ENCODE measurements at places on chromosomes 4 and X.

DNA sequence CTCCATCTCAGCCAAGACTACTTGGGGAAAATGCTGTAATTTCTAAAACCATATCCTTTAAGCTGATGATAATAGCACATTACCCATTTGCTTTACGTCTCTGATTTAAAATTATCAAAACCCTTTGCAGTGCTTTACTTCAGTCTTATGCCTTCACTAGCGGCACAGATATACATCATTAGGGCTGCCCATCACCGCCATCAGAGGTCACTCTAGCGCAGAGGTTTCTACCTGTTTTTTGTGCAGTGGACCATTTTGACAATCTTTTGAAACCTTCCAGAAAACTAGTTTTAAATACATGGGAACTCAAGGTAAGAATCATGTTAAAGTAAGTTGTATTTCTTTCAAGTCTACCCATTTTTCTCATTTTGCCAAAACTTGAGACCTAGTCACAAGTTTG is 592.5 kb downstream of the PPARGC1A start:
- no peak for DNase-seq

DNA sequence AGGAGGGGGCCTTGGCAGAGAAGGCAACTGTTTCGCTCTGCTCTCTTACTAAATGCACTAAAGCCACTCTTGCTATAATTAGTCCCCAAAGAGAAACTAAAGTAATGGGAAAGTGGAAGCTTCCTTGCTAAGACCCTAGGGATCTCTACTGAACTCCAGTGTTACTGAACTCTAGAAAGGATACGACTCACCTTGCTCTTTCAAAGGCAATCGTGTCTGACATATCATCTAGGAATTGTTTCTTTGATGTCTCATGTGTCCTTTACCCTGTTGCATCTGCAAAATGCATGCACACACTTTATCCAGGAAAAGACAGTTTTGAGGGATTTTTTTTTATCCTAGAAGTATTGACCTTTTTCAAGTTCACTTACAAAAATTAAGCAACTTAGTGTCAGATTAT is 148.1 kb upstream of the FAM9B start:
- no peak for DNase-seq

- no peak for DNase-seq
These were observed 1056.0 kb downstream of the STIM2 start for GRCh38 chr4:27916452-27917184.

GRCh38 chr4:89590128-89590527 is 246.8 kb downstream of the SNCA start:
- DNase-seq: peak; percentile 20

GRCh38 chr4:100839712-100840111 is 321.9 kb upstream of the EMCN start:
- no peak for DNase-seq

GRCh38 chrX:133574716-133575115 is 159.4 kb upstream of the GPC4 start:
- no peak for DNase-seq

GRCh38 chr4:44623676-44624075 is 27.7 kb downstream of the YIPF7 start:
- no peak for DNase-seq

DNA sequence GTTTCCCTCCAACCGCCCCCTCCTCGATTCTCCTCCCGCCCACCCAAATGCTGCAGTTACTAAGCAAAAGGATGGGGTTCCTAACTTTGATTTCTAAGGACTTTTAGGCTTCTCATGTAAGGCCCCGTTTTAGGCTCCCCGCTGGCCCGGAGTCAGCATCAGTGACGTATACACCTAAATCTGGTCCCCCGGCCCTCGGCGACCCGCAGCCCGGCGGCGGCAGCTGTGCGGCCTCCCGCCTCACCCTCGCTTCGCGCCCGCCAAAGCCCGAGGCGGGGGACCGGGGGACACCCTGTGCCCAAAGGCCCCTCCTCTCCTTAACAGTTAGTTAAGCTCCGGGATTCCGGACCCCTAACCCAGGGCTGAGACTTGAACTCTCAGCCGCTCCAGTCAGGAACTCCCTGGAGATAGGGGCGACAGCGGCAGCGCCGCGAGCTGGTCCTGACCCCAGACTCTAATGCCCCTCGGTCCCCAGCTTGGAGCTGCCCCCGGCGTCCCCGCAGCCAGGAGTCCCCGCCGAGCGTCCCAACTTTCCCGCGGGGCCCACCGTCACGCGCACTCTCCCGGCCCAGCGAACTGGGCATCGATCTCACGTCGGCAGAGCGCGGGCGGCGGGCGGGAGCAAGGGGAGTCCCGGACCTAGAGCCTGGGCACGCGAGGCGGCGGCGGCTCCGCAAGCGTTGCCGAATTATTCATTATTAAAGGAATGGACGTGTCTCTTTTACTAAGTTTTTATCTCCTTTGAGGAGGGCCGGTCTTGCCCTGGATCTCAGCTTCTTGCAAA is 1.5 kb upstream of the NR3C2 start:
- DNase-seq: peak; percentile 47

GRCh38 chr4:139958739-139959098 is 195.3 kb downstream of the MAML3 start:
- DNase-seq: peak; percentile 82

- no peak for DNase-seq
These were observed 81.4 kb downstream of the RBM47 start for GRCh38 chr4:40548256-40548655.

- no peak for DNase-seq
These were observed 27.1 kb upstream of the HGFAC start for GRCh38 chr4:3414421-3415279.

DNA sequence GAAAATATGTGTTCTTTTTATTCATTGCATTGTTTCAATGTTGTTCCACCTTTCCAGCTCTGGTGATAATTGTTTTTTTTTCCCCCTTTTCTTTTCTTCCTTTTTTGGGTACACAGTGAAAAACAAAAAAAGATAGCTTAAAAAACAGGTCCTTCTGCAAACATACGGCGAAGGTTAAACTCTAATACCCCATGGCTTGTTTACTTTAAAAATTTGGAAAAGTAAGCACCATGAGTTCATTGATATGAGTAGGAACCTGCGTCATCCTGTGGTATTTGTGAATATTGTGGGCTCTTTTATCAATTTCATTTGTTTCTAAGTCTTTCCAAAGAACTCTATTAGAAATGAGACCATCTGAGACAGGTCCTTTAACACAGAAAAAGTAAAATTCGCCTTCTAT is 123.5 kb downstream of the CHRNA9 start:
- DNase-seq: no peak

DNA sequence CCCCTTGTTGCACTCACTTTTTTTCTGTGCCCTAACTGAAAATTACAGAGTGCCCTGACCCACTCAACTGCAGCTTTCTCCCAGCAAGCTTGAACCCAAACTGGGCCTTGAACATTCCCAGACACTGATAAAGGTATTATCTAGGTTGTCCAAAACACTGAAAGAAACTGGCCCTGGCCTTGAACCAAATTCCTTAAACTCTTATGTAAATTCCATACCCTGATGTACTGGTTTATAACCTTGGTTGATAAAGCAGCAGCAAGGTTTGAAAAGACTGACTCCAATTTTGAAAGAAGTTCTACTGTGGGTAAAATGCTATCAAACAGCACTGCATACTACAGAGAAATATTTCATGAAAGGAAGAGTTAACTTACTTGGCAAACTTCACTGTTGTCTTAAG is 125.6 kb downstream of the PHF8 start:
- no peak for DNase-seq

DNA sequence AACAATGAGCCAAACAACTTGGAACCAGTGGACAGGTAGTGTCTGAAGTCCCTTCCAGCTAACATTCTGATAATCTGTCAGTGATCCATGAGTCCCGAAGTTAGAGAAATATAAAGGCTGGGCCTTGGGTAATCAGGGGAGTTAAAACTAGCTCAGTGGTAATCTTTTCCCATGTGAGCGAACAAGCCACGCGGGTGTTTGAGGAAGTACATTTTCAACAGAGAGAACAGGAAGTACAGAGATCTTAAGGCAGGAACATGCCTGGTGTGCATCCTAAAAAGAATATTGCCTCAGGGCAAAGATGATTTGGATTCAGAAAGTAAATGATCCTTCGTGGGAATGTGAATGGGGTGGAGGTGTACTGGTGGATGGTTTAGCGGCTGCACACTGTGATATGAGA is 42.9 kb downstream of the FNIP2 start:
- peak; percentile 78 for DNase-seq

DNA sequence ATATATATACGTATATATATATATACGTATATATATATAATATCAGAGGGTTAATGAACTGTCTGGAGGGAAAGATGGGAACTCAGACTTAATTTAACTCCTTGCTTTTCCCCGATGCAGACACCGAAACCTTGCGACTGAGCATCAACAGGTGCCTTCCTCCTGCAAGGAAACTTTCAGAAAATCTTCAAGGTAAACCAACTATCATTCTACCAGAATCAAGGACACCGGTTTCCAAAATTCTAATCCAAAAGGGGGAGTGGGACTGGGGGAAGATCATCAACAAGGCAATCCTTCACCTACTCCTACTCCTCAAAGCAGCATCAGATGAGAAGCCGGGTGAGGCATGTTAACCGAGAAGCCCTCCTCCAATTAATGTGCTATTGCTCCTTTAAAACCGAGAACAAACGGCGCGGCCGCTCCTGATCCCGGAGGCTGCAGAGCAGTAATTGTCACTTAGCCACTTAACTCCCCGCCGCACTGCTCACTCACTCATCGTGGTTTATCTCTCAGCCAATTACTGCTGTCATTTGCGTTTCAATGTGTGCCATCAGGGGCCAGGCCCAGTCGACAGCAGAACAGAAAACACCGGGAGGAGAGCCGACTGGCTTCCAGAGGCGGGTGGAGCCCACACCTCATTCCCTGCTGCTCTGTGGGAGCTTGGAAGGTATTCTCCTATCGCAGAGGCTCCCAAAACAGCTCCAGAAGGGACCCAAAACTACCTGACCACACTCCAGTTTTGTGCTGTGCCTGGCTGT is 61.7 kb downstream of the MAML3 start:
- peak; percentile 95 for DNase-seq

DNA sequence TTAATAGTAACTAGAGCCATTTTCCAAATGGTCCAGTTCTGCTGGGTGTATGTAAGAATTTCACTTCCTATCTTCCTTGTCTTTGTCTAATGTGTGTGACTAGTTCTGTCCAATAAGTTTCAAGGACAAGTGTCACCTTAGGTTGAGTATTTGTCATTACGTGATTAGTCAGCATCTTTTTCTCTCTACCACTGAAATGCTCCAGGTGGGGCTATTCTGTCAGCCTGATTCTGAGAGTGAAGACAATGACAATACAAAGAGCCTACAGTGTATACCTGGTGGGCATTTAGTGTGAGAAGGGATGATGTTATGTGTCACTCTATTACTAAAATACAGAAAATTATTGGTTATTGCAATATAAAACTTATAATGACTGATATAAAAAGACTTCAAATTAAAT is 876.3 kb downstream of the C4orf33 start:
- peak; percentile 31 for DNase-seq

GRCh38 chr4:38609614-38610013 is 54.4 kb upstream of the KLF3 start:
- no peak for DNase-seq

DNA sequence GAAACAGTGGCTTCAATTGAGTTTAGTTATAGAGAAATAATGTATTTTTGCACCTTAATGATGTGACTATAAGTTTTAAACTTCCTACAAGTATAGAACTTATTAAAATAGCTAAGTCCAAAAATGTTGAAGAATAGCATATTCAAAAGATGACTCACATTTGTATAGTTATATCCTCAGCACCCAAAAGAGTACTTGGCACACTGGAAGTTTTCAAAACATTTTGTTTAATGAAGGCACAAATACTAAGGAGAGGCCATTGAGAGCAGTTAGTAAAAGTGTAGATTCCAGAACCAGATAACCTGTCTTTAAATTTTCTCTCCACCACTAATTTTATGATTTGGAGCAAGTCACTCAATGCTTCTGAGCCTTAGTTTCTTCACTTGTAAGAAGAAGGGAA is 226.9 kb upstream of the MID1 start:
- no peak for DNase-seq

GRCh38 chr4:87469390-87469789 is 47.0 kb downstream of the NUDT9 start:
- no peak for DNase-seq

DNA sequence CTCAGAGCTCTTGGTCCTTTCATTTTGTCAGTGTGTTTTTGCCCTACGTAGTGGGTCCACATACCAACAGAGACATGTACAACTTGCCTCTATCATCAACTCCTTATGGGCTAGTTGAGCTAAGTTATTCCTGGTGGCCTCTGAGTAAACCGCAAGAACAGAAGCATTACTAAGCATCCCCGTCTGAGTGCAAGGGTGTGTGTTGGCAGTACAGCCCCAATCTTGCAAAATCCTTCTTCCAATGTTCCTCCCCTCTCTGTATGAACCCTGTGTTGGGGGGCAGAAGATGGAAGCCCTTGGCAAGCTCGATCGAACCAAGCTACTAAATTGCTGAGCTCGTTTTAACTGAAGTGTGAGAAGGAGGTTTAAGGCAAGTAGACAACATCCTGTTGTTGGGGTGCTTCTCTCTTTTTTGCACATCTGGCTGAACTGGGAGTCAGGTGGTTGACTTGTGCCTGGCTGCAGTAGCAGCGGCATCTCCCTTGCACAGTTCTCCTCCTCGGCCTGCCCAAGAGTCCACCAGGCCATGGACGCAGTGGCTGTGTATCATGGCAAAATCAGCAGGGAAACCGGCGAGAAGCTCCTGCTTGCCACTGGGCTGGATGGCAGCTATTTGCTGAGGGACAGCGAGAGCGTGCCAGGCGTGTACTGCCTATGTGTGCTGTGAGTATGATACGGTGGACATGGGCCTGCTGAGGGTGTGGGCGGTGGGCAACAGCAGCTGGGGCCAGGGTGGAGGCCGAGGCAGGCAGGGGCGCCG is at the start of gene SH2D1A:
Gene SH2D1A (plus strand): TSS at position 447 of the 760 bp plus-strand sequence. CDS start 80 bp downstream, at position 527.
- no peak for DNase-seq

GRCh38 chr4:104015680-104016079 is 295.9 kb upstream of the TACR3 start:
- peak; percentile 60 for DNase-seq

GRCh38 chr4:146577111-146577510 is 55.4 kb upstream of the SLC10A7 start:
- DNase-seq: no peak

GRCh38 chr4:104451573-104451972 is 43.1 kb downstream of the CXXC4 start:
- DNase-seq: peak; percentile 49

DNA sequence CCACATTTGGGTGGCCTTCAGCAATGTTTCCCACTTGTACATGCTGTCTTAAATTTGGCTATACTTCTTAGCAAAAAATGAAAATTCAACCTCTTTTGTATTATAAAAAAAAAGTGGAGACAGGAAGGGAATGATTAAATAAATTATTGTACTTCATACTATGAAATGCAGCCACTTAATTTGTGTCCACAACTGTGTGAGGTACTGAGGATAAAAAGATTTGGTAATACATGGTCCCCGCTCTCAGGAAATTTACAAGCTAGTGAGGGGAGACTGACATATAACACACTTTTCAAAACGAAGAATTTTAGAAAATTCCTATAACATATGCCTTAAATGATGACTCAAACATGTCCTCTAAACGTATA is 105.0 kb downstream of the HNRNPD start:
- no peak for DNase-seq

GRCh38 chr4:109156356-109156755 is 146.1 kb downstream of the COL25A1 start:
- no peak for DNase-seq

GRCh38 chrX:16023790-16024734 is 99.3 kb upstream of the GRPR start:
- DNase-seq: no peak
